Uterus (tissue), 4 donors: ENCODE measurements at places on chromosomes 6 and 20. TPM values are rescaled to one million over a fixed set of nuclear protein-coding genes. Genes with fewer than 3 reads are reported as not detected.
A peak's percentile ranks its signal among the peaks of the same experiment; 100 is the strongest.

SYNDIG1 gene
- total RNA-seq: not detected

DNA sequence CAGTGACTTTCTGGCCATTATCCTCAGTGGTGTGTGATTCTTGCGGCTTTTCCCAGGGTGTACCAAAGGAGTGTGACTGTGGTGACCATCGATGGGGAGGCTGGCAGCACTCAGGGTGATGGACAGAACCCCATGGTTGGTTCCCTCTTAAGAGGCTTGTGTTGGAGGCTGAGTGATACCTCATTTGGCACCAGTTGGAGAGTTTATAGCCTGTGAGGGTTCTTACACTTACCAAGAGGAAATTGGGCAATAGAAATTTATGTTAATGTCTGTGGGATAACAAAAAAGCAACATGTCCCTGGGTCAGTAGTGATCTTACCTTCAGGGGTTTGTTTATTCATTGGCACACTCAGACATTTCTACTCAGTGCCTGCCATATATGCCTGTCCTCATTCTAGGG lies 37.2 kb downstream of the DAAM2 start:
- no peak for DNase-seq

DNA sequence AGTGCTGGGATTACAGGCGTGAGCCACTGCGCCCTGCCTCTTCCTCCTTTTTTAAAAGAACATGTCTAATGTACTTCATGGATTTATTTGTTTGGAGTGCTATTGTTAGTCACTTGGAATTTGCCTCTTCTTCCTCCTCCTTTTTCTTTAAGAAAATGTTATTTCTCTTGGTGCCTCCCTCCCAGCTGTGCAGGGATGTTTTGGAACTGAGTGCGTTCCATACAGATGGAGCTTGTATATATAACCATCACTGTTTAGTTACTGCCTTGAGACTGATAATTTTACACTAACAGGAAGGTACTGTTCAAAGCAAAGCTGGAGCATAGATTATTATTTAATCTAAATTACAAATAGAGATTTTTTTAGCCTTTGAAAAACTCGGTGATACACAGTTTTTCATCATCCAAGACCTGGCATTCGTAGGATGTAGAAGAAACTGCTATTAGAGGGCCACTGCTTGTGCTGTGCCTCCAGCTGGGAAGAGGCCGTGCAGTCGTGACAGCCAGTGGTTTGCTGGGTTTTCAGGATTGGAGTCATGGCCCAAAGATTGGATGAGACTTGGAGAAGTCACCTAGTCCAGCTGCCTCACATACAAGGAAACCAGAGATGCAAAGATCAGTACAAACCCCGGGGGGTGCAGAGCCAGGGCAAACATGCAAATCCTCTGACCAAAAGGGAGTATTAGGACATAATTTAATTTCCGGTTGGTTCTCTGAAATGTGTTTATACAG lies 123.1 kb downstream of the PLEKHG1 start:
- no peak for DNase-seq

- DNase-seq: no peak
Measured at GRCh38 chr6:31725502-31726350, 2.6 kb downstream of the MPIG6B start.

- no peak for DNase-seq
Measured at GRCh38 chr6:167129159-167129558, 6.3 kb downstream of the CCR6 start.

GRCh38 chr6:75204959-75205775 lies 686 bp downstream of the COL12A1 start:
- DNase-seq: peak; percentile 69

DNA sequence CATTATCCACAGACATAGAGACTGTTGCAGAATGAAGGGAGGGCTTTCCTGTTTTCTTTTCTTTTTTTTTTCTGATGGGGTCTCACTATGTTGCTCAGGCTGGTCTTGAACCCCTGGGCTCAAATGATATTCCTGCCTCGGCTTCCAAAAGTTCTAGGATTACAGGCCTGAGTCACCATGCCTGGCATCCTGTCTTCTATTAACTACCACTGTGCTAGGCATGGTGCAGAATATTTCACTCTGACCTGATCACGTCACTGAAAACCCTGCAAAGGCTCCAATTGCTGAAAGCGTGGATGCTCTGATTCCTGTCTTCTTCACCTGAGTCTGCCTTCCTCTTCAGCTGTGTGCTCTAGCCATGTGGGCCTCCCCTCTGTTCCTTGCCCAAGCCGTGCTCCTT lies 8.5 kb upstream of the DNMT3B start:
- no peak for DNase-seq
